ENCODE measurements at places on chromosomes 2 and 18. TPM values are rescaled to one million over a fixed set of nuclear protein-coding genes. Genes with fewer than 3 reads are reported as not detected.

TMEM131 gene
- 28.5 TPM for total RNA-seq

FKBP7 gene
- 13.3 TPM for total RNA-seq

SPRED2 gene
- total RNA-seq: 19.5 TPM

DNA sequence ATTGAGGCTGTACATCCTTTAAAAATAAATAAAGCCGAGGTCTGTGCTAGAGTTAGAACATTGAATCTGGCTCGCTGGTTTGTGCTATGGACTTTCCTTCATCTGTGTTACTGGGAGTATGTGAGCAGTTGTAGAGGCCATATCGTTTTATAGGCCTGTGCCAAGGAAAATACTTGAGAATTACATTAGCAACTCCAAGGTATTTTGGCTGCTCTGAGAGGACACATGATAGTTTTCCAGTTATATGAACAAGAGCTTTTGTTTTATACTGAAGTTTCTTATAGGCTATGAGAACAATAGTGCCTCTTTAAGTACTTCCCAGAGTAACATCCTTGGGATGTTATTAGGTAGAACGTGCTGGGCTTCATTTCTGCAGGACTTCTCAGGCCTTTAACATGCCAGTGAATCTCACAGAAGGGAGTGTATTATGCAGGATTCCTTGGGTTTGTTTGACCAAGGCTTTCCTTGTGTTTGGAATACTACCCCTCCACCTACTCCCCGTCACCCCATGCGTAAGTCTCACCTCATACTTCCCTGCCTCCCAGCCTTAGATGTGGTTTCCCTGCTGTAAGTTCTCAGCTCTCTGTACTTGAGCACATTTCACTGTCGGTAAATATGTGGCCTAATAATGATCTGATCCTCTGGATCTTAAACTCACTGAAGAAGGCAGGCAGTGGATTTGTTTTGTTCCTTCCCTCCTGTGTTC lies 21.0 kb downstream of the TCF7L1 start:
- DNase-seq: no peak

DNA sequence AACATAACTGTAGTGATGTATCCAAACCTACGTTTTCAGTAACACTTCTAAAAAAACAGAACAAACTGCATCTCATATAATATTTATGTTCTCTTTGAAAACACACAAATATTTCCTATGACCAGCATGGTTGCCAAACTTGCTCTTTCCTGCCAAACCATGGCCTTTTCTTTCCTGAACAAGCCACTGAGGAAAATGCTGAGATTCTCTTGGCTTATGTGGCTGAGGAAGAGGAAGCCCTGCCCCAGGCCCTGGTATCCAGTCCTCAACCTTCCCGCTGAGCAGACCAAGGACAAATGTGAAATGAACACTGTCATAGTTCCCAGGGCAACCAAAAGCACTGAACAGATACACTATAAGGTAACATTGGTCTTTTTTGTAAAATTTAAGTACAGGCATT lies 35.9 kb upstream of the NARS1 start:
- no peak for DNase-seq

CNTNAP5 gene
- total RNA-seq: not detected

DNA sequence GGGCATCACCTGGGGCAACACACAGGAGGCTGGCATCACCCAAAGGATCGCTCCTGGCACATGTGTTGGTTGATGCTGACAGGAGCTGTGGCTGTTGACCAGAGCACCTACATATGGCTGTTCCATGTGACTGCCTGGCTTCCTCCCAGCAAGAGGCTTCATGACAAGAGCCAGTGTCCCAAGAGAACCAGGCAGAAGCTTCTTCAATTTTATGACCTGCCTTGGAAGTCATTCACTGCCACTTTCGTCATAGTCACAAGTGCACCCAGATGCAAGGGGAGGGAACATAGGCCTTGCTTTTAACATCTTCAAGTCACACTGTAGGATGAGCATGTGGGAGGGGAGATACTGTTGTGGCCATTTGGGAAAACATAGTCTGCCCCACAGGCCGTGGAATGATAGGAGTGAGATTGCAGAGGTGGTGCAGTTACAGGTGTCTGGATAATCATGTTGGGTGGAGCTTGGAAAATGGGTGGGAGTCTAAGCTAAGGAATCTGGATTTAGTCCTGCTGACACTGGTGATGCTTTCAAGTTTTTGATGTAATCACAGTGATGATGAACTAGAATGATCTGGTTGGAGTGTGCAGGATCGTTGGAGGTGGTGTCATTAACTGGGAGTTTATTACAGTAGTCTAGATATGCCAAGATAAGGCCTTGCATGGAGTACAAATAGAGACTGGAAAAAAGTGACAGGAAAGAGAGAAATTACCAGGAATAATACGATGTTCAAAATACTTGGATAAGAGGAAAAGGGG lies 107.0 kb downstream of the RAPGEF4 start:
- no peak for DNase-seq

GPR45 gene
- not detected for total RNA-seq

DNA sequence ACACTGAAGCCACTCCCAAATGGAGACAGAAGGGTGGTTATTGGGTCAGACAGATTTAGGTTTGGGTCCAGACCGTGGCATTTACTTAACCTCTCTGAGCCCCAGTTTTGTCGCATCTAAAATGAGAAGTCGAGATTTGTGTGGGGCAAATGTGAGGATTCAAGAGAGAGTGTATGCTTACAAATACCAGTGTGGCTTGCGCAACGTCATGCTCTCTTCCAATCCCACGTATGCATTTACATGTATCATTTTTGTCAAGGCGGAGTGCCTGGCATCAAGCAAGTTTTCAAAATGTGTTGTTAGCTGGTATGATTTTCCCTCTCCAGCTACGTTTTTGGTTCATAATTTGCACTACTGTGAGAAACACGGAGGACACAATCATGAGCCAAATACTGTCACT lies 197.9 kb downstream of the EPHA4 start:
- DNase-seq: no peak

PROKR1 gene
- total RNA-seq: not detected
